CD14-positive monocyte (primary cell): ENCODE measurements at places on chromosomes 4 and X. TPM values are rescaled to one million over a fixed set of nuclear protein-coding genes. Genes with fewer than 3 reads are reported as not detected.

Gene MGST2
- 25.5 and 41.7 TPM in 2 replicates for polyA plus RNA-seq

GRCh38 chrX:118660085-118660484, 67.3 kb upstream of the IL13RA1 start:
- DNase-seq: no peak

Gene MAPK10
- not detected in 2 replicates for polyA plus RNA-seq

Gene PNPLA4
- 14.4 TPM for polyA plus RNA-seq

GRCh38 chr4:1632109-1633104, 51.7 kb downstream of the FAM53A start:
- DNase-seq: no peak

Gene SLC25A53
- 9.6 TPM for polyA plus RNA-seq

DNA sequence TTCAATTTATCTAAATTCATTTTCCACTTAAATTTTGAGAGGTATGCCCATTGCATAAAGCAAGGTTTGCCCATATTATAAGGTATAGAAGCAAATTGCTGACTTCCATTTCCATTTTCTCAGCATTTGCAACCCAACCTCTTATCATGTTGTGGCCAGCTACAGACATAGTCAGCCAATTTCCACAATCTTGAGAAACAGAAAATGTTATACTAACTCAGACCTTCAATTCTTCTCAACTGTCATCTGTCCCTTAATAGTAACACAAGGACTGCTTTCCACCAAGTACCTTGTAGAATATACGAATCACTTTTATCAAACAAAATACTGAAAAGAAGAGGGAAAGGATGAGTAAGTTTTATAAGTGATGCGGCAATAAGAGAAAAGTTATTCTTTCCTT, 11.2 kb upstream of the GRIA3 start:
- DNase-seq: no peak

DNA sequence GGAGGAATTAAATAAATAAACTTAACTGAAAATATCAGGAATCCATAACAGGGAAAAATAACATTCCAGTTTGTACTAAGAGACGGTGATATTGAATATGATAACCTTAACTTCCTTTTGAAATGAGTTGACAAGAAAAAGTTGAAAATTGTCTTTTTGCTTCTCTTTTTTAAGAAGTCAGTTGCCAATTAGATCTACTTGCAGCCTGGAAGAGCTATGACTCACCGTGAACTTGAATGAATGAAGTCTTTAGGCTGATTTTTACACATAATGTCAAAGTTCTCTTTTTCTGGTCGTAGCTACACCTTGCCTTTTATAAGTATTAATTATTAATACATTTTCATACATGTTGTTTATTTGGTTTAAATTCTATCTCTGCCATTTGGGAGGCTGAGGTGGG, 94.4 kb upstream of the HPGD start:
- DNase-seq: peak; percentile 71

GRCh38 chr4:31175242-31175910, 455.2 kb downstream of the PCDH7 start:
- DNase-seq: no peak
